ENCODE measurements at places on chromosomes 12 and 14. TPM values are rescaled to one million over a fixed set of nuclear protein-coding genes. Genes with fewer than 3 reads are reported as not detected.

The RAB2B gene
- 26.6 TPM for total RNA-seq

The TMEM117 gene
- total RNA-seq = 0.31 TPM

The MANSC4 gene
- not detected for total RNA-seq

The IRAK3 gene
- 3.4 TPM for total RNA-seq

The KRT72 gene
- 105 TPM for total RNA-seq

The TMEM132C gene
- total RNA-seq = not detected

The CD69 gene
- 579 TPM for total RNA-seq

The BTBD6 gene
- total RNA-seq = 42.4 TPM

- peak; percentile 14 for DNase-seq
These were observed 86.5 kb downstream of the PAPOLA start for GRCh38 chr14:96588410-96589257.

DNA sequence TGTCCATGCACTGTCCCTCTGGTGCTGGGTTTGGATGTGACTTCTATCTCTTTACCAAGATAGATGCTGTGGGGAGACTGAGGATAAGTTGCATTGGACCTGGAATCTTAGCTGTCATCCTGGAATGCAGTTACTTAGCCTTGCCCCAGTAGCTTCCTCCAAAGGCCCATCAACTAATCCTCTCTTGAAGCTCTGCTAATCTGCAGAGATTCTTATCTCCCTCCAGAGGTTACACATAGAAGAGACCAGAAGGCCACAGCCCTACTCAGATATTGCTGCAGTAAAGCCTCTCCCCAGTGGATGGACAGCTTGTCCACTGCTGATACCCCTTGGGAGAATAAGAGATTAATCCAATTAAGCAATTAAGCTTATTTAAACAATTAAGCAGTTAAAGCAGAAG lies 867.2 kb downstream of the BCL11B start:
- no peak for DNase-seq

DNA sequence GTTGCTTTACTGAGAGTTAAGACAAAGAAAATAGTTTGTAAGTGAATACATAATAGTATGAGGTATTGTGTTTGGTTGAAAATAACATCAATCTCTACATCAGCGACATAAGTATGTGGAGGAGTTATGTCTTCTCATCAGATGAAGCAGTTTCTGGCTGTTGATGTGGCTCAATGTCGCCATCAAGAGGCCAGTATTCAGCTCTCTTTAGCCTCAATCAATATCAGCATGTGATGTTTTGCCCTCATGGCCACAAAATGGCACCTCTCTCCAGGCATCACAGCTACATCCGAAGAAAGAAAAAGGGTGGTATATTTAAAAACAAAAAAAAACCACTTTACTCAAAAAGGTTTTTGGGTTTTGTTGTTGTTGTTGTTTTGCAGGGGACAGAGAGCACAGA lies 302.3 kb upstream of the TMEM132C start:
- no peak for DNase-seq

DNA sequence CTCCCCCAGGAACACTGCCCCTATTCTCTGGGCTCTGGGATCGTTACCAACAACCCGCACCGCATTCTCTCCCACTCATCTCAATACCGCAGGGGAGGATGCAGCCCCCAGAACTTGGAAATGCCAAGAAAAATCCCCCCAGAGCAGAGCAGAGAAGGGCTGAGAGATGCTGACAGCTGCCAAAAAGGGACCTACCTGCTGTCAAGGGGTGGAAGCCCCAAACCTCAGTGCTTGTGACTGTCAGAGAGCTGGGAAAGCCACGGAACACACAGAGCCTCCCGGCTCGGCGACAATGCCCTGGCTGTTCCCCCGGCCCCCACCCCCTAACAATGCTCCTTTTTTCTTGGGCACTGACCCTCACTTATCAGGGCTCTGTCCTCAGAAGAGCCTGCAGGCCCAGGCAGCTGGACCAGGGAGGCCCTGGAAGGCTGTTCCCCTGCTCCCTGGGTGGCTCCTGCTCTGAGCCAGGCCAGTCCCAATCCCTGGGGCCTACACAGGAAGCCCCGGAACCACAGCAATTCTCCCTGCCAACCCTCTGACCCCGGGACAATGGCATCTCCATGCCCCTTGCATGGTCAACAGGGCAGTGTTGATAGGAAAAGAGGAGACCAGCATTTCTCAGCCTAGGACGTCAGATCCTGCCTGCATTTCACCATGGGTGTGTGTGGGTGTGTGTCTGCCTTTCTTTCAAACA lies 78.9 kb downstream of the ITPK1 start:
- no peak for DNase-seq

DNA sequence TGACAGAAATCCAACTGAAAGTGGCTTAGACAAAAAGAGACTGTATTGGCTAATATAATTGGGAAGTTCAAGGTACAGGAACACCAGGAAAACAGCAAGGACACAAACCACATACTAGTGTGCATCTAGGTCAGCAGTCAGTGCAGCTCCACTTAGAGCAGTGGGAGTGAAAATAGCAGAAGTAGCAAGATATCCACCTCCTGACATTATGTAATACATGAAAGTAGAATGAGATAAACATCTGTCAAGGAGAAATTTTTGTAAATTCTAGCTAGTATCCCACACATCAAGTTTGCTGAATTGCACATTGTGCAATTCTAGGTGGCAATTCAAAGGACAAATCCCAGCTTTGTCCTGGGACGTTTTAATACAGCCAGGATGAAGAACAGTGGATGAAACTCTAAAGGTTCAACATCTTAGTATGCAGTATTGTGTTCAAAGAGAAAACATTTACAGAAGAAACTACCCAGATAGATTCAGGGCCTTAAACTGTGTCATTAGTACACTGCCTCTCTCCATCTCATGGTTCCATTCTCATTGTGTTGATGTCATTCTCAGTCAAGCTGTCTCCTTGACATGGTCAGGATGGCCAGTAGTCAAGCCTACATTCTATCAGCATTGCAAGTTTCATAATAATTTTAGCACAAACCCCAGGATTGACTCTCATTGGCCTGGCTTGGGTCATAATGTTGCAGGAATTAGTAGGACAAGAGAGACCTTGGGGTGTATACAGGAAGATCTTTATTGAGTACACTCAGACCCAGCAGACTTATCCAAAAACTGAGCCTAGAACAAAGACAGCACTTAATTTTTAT lies 56.8 kb downstream of the SDR9C7 start:
- DNase-seq = no peak

DNA sequence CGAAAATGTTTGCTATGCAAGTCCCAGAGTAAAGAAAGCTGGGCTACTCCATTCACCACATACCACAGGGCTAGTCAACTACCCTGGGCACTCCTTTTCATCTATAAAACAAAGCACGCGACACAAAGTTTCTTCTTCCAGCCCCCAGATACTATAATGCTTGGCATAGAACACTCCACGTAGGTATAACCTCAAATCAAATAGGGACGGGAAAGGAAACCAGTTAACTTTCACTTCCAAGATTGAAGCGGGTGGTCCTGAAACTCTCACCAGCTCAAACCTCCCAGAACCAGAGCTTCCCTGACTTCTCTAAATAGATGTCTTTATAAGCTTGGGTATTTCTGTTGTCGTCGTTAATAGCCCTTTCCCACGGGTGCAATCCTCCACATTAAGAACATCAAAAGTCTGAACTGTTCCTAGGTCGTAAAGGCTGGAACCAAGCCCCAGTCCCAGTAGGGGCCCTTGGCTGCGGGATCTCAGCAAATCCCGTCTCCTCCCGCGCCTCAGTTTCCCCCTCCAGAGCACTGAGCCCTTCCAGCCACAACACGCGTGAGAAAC lies 647 bp downstream of the LGMN start:
- DNase-seq = peak; percentile 7

GRCh38 chr14:75343911-75344310 lies 65.3 kb downstream of the FOS start:
- DNase-seq = no peak

GRCh38 chr14:90345239-90345557 lies 13.5 kb upstream of the NRDE2 start:
- DNase-seq = no peak

GRCh38 chr12:12473223-12473622 lies 89.4 kb downstream of the DUSP16 start:
- DNase-seq = no peak

GRCh38 chr14:55054098-55054497 lies 2.7 kb downstream of the MAPK1IP1L start:
- DNase-seq = no peak

DNA sequence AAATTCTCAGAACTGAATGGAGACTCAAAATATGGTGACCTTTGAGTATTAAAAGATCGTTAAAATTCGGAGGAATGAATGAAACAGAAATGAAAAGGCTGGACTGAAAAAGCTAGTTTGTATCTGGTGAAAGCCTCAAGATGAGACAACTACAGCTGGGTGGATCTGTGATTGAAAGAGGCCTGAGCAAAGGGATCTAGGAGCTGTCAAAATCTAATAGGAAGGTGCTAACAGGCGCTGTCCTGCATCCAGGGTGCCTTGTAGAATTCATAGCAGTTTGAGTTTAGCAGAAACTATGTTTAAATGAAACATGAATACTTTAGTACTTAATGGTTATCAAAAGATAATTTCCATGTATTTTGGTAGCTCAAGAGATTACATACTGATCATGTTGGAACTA lies 2.3 kb downstream of the YY1 start:
- DNase-seq = no peak

DNA sequence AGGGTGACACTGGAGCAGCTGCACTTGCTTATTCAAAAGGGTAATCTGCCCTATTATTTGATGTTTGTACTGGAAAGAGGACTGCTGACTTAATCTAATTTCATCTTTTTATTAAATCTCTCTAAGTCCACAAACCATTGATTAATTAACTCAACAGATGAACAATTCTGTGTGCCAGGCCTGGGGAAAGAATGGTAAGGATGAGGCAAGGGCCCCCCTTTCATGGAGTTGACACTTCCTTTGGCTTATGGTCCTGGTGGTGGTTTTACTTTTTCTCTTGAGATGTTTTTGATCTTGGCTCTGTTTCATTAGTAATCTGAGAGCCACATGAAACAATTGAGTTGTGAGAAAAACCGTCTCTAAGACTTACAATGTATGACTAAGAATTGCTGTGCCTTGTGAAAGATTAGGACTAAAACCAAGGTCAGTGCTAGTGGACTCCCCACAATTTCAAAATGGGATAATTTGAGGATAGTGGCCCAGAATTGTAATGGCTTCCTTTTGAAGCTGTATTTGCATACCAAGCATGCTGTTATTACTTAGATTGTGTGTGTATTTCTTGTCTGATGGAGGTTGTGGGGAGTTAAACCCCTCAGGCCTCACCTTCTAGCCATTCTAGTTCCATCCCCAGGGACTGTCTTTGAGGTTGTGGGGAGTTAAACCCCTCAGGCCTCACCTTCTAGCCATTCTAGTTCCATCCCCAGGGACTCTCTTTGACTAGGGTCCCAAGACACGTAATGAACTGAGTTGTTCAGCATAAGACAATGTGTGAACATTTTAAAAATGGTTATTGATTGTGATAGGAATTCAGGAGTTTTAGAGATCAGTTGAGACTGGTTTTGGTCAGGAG lies 52.5 kb upstream of the EVL start:
- DNase-seq = no peak

Data from naive thymus-derived CD4-positive, alpha-beta T cell (primary cell).